Activated CD4-positive, alpha-beta T cell treated with anti-CD3 and anti-CD28 coated beads for 4 hours (primary cell): ENCODE measurements at places on chromosomes 1 and 21.

GRCh38 chr1:234771642-234772344, 161.8 kb upstream of the IRF2BP2 start:
- DNase-seq, result no peak

GRCh38 chr1:170707959-170708655, 44.2 kb downstream of the PRRX1 start:
- no peak for DNase-seq

- DNase-seq, result no peak
Measured at GRCh38 chr1:54838565-54839180, 37.5 kb upstream of the TTC22 start.

- peak; percentile 25 for DNase-seq
Measured at GRCh38 chr1:224170748-224171478, 12.1 kb upstream of the DEGS1 start.

DNA sequence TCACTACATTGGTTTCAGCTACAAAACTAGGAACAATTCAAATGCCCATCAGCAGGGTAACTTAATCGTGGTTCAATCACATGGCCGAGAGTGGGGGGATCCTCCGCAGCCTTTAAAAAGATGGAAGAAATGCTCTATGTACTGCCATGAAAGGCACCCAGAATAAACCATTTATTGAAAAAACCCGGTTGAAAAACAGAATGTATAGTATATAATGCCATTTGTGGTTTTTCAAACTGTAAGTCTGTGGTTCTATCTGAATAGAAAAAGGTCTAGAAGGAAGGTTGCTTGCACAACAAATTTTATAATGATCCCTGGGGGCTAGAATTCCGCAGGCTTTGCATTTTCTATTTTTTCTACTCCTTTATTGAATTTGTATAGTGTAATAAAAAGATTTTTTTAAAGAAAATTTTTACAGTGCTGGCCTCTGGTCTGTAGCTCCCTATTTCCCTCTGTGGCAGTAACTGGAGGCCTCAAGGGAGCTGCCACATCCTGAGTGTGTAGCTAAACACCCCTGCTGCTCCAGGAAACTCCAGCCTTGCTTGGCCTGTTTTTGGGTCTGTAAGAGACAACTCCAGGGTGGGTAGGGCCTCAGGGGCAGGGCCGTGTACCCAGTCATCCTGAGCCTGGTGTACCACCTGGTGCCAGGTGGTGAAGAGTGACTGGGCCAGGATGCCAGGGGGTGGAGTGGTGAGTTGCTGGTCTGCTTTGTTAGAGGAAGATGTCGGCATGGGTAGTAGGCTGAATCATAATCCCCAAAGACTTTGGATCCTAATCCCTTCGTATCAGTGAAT, 51.5 kb upstream of the EPS8L3 start:
- DNase-seq, result no peak

DNA sequence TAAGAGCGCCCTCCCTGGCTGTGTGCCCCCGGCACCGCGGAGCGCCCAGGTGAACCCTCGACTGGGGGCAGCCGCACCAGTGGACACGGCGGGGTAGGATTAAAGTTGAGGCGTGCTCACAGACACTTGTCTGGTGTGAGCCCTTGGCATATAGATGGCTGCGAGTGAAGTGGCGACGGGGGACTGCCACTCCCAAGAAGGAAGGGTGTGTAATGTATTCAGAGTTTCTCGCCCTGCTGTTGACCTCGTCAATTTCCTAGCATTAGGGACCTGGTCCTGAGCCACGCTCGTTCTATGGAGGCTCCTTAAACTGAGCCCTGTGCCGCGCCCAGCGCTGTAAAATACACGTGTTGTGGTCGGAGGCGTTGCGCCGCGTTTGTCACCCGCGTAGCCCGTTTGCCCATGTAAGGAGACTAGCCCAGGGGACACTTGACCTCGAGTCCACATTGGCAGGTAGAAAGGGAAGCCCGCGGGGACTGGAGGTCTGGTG, 554 bp downstream of the EVA1C start:
- DNase-seq, result peak; percentile 7

- no peak for DNase-seq
Measured at GRCh38 chr1:19454265-19455146, 30.8 kb downstream of the CAPZB start.

- peak; percentile 16 for DNase-seq
Measured at GRCh38 chr1:25068829-25069228, 138.8 kb upstream of the RUNX3 start.

- DNase-seq, result peak; percentile 21
Measured at GRCh38 chr1:9909234-9910046, 629 bp downstream of the CTNNBIP1 start.

DNA sequence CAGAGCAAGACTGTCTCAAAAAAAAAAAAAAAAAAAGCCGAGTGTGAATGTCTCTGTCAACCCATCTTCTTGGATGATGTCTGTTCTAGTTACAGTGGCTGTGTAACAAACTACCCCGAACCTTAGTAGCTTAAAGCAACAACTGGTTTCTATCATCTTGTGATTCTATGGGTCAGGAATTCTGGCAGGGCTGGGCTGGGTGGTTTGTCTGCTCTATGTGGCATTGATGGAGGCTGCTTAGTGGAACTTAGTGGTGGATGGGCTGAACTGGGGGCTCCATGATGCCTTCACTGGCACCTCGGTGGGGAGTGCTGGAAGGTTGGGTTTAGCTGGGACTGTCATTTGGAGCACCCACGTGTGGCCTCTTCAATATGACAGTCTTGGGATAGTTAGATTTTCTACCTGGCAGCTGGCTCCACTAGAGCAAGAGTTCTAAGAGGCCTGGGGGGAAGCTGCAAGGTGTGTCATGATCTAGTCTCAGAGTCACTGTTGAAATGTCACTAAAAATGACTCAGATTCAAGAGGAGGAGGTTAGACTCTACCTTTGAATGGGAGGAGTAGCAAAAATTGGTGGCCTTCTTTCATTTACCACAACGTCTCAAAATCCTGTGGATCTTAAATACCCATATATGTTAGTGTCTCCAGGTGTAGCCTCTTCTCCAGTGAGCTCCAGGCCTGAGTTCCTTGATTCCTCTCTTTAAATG, 18.6 kb downstream of the ACOT11 start:
- no peak for DNase-seq

DNA sequence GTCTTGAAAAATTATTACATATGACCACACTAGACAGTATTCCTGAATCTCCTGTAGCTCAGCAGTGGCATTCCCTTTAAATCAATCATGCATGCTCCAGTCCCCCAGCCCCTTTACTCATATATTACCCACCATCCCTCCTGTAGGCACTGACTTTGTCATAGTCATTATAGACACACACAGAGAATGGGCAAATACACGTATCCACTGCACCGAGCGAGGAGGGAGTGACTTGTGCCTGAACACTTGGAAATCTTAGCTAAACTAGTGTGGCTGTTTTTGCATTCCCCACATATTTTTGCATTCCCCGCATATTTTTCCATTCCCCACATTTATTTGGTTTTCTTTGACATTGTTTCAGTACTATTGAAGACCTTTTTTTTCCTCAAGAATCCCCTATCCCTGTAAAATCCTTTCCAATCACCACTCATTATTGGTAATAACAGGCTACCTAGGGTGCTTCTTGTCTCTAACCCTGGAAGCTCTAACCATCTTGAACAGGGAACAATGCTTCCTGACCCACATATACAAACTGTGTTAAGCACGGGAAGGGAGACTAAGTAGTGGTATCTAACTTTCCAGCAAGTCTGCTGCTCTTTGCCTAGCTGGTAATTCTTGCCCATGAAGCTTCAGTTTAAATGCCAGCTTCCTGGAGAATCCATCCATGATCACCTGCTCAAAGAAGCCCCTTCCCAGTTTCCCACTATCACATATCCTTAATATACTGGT, 534.4 kb upstream of the CAMK1G start:
- no peak for DNase-seq

DNA sequence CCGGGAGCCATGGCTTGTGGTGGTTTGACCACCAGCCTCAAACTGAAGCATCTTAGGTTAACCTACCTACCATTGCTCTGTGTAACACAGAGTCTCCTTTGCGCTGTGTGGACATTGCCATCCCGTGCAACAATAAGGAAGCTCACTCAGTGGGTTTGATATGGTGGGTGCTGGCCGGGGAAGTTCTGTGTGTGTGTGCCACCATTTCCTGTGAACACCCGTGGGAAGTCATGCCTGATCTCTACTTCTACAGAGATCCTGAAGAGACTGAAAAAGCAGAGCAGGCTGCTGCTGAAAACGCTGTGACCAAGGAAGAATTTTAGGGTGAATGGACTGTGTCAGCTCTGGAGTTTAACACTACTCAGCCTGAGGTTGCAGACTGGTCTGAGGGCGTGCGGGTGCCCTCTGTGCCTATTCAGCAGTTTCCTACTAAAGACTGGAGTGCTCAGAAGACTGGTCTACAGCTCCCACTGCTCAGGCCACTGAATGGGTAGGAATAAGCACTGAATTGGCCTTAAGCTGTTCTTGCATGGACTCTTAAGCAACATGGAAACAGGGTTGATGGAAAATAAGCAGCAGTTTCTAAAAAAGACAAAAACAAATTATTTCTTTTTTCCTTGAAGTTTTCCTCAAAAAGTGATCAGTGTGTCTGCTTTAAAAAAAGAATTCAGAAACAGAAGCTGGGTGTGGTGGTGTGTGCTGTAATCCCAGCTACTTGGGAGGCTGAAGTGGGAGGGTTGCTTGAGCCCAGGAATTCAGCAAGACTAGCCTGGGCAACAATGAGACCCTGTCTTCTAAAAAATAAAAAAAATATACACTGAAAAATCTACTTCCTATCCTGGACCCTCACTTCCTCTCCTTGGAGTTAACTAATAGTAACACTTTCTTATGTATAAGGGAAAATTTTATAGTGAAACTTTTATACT, 14.6 kb downstream of the CEP350 start:
- no peak for DNase-seq

DNA sequence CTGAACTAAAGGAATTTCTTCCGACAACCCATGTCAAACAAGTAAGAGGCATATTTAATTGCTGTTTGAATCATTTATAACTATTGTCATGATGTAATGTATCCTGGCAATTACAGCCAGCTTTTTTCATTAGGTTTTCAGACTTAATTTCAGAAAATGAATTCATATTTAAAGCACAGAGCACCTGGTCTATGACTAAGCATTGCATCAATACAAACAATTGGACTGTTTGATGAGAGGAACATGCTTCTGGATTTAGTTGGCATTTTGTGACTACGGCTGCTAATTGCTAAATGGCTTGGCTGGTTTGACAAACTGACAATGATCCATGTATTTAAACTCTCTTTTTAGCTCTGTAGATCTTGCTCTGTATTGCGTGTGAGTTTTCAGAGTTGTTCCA, 853.4 kb downstream of the NCAM2 start:
- no peak for DNase-seq

DNA sequence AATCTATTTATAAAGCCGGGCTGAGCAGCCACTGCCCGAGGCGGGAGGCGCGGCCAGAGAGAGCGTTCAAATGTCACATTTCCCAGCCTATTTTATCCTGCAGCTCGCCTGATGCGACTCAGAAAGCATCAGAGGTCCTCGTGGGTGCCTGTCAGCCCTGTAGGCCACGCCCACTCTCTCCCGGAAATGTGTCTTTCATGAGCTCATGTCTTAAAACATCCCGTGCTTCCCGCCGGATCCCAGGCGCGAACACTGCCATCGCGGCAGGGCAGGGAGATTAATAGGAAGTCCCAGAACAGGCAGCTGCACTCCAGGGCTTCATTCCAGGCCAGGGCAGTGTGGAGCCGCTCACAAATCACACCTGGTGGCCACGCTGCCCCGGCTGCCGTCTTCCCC, 117.5 kb downstream of the PRDM16 start:
- no peak for DNase-seq

DNA sequence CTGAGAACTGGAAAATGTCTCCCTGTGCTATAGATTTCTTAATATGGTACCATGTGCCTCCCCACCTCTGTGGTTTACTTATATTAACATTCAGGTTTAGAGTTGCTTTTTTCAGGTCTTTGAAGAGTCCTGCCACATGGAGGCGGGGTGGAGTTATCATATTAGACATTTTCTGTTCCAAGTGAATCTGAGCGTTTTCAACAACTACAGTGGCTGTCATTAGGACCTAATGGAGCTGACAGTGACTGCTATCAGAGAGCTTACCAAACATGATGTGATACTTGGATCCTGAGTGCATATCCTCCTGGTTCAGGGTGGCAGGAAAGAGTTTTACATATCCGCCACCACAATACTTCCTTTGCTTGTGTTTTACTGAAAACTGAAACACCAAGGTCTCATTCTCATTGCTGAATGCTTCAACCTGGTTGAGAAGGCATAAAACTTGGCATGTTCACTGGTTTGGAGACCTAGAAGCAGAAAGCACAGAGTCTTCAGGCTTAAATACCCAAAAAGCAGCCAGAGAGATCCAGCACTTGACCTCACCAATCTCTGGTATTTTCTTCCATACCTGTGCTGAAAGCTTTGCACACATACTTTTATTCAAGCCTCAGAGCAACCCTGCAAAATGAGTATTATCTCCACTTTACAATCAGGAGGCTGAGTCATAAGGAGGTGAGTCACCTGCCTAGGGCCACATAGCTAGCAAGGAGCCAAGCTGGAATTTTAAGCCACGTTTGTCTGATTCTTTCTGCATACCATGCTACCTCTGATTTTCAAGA, 47.4 kb upstream of the OSBPL9 start:
- DNase-seq, result peak; percentile 50

GRCh38 chr1:156643778-156644092, 1.8 kb downstream of the BCAN start:
- no peak for DNase-seq

DNA sequence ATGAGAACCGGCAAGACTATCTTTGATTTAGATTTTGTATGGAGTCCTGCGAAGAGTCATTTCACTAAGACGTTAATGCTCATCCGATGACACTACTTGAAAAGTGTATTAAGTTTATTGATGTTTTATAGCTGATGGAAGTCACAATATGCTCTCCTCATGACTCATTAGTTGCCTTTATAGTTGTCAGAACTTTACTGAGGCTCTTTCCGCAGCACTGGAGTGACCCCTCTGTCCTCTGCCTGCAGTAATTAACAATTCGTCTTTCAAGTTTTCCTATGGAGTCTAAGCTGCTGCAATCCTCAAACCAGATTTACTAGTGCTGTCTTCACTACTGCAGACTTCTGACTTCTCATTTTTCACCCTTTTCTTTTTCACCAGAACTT, 853 bp downstream of the USP16 start:
- DNase-seq, result no peak

DNA sequence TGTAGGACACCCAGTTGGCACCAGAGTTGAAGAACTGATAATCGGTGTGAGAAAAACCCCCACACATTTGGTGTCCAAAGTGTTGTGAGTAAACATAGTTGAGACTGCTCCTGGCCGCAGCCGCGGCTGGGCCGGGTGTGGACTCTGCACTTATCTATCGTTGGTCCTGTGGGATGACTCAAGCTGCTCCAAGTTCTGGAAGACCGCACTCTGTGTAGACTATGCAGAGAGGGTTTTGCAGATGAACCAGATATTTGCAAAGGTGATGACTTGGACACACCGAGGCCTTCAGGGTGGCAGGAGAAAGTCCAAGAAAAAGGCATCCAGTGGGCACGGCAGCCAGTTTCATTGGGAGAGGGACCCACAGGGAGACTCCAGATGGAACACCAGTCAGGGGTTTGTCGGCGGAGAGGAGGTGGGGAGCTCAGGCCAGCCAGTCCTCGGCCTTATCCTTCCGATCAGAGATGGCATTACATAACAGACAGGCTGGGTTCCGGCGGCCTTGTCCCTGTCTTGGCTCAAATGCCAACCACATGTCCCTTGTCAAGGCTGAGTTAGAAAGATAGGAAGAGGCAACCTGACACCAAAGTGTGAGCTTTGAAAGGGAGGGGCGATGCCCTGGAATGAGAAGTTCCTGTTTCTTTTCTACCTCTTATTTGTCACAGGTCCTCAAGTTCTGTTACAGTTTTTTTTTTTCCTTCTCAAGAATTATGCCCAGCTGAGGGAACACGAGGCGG, 21.1 kb downstream of the C2CD2 start:
- DNase-seq, result no peak
